ENCODE measurements at places on chromosomes 4 and X.

DNA sequence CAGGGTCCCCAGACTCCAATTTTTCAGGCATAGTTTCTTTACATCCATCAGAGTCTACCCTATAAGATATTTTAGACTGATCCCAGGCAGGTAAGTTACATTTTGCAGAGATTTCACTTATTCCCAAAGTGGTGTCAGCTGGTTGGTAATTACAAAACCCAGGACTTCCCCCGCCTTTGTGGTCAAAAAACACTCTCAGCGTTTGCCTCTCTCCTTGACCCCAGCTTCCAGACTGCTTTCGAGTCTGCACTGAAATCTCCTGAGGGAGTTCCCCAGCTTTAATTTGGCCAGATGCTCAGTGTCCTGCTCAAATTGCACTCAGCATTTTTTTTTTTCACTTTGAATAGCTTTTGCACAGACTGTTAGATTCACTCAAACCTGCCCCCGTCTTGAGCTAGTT is 11.2 kb upstream of the AMOT start:
- DNase-seq, result no peak

GRCh38 chr4:52576961-52577623 is 82.0 kb downstream of the USP46 start:
- DNase-seq, result no peak

- no peak for DNase-seq
These were observed 15.6 kb downstream of the RUFY3 start for GRCh38 chr4:70737409-70737808.

- no peak for DNase-seq
These were observed 94.4 kb downstream of the NPNT start for GRCh38 chr4:105989485-105990242.

- no peak for DNase-seq
These were observed 433.9 kb upstream of the ATOH1 start for GRCh38 chr4:93394545-93395081.

- DNase-seq, result no peak
These were observed 890.7 kb upstream of the INTU start for GRCh38 chr4:126742048-126742447.

- DNase-seq, result no peak
These were observed 59.0 kb downstream of the AFAP1 start for GRCh38 chr4:7880683-7881082.

DNA sequence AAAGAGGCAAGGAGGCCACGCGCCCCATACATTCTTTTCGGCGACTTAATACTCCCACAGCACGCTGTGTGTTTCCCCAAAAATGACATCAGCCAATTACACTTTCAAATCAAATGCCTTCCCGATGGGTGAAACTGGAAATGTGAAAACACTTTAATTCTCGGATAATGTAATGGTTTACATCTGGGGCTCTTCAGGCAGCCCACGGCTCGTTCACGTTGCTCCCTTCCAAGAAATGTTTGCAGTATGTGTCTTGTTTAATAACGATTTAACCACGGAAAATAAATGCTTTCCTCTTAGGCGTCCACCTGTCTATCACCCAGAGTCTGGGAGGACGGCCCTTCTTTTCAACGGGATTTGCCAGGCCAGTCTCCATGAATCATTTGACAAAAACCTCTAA is 272.5 kb downstream of the SHOX start:
- DNase-seq, result no peak

GRCh38 chrX:123617007-123617406 is 115.8 kb downstream of the THOC2 start:
- DNase-seq, result no peak

- no peak for DNase-seq
These were observed 12.1 kb upstream of the NPFFR2 start for GRCh38 chr4:72019688-72020087.

- no peak for DNase-seq
These were observed 14.8 kb downstream of the SOWAHB start for GRCh38 chr4:76883147-76883546.

- DNase-seq, result no peak
These were observed 691.5 kb upstream of the POU3F4 start for GRCh38 chrX:82816562-82816961.

DNA sequence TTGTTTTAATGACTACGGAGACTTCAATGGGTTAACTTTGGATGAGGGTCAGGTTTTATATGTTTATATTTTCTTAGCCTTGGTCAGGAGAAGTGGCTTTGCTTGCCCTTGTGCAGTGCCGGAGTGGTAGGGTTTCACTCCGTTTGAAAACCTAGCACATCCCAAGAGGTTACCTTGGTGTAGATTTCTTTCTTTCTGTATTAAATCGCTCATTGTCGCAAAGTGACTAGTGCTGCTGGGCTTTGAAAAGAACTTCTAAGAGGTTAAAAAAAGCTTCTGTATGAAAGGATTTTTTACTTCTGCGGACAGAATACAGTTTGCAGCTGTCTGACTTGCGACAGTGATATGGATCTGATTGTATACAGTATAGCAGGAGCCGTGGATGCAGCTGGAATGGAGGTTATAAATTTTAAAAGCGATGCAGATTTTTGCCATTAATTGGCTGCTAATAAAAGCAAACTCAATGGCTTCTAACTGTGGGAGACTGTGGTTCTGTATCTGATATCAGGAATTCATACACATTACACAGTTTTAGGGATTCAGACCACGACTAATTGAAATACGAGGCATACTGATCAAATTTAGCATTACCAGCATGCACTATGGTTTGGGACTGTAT is 340.9 kb upstream of the PITX2 start:
- DNase-seq, result no peak

- no peak for DNase-seq
These were observed 12.3 kb downstream of the TLR3 start for GRCh38 chr4:186081202-186081807.

DNA sequence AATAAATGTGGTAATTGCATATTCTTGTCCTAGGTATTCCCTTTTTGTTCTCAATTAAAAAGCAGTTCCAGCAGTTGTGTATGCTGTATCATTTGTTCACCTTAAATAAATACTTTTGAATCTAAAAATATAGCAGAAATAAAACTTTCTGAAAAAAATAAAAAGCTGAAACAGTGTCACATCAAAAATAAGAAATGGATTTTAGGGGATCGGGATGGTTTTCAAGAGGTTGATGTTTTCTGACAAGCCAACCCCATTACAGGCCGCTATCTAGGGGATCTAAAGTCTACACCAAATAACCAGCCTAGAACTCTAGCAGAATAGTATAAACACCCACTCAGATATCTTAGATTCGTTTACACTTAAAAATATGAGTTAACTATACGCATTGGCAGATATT is 95.4 kb upstream of the MAML3 start:
- no peak for DNase-seq

DNA sequence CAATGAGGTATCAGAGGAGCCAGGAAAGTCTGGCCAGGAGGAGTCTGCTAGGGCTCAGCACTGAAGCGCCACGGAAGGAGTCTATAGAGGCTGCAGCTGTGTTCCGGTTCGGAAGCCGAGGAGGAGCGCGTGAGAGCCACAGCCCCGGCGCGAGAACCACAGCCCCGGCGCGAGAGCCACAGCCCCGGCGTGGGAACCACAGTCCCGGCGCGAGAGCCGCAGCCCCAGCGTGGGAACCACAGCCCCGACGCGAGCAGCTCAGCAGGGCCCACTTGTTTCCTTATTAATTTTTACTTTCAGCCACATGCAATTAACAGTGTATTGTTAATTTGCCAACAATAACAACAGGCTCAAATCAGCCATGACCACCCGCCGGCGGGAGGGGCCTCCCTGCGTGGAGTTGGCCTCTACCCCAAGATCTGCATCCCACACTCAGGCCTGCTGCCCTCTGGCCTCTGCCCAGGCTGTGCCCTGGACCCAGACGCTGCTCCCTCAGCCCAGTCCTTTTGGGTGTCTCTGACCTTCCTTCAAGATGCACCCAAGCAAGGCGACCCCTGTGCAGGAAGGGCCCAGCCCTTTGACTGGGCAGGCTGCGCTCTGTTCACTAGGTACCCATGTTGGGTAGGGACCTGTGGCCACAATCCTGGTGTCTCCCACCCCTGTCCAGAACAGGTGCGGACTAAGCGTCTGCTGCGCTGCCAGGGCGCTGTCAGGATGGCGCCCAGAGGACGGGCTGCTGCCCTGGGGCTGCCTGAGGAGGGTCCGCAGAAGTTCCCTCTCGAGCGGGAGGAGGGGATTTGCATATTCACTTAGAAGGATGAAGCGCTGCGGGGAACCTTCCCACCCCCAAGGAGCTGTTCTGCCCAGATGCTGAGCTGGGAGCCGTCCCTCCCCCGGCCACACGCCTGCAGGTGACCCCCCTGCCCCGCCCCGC is 113.8 kb downstream of the ADRA2C start:
- no peak for DNase-seq

DNA sequence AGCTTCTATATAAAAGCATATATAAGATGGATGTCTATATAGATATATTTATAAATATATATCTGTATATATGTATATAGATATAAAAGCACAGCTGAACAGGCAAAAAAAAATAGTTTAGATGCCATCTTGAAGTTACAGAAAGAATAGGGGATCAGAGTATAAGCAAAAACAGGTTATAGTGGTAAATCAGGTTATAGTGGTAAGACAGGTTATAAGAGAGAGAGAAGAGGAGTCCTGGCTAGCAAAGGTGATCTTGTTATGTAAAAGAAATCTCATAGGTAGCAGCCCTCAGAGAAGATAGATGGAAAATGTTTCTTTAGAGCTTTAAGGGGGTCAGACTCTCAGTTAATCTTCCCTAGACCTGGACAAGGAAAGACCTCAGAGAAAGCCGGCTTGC is 1263.1 kb downstream of the PCDH7 start:
- no peak for DNase-seq

- no peak for DNase-seq
These were observed 633.3 kb downstream of the ANKRD50 start for GRCh38 chr4:124079174-124079780.

- peak; percentile 45 for DNase-seq
These were observed 691 bp upstream of the USP46 start for GRCh38 chr4:52659722-52660261.

GRCh38 chr4:142201041-142201440 is 564.7 kb downstream of the IL15 start:
- no peak for DNase-seq

- DNase-seq, result no peak
These were observed 9.0 kb upstream of the IGFBP7 start for GRCh38 chr4:57119054-57119651.

GRCh38 chrX:118420462-118420861 is 74.6 kb downstream of the WDR44 start:
- DNase-seq, result no peak

DNA sequence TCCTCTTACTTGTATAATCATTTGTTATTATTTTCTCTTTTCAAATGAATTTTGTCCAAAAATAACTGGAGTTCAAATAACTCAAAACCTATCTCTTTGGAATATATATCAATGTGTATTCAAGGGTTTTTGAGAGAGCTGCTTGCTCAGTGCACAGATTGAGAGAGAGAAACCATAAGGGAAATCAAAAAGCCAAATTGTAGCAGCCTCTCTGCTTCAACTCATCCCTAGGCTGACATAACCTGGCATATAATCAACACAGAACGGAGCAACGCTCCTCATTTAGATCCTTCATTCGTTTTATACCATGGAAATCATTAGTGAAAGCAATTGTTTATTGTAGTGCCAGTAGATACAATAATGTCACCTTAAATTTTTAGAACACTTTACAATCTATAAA is 1.8 kb upstream of the GPM6A start:
- no peak for DNase-seq

GRCh38 chrX:39406799-39407198 is 605.5 kb downstream of the MID1IP1 start:
- DNase-seq, result no peak

GRCh38 chr4:147581606-147582350 is 35.4 kb upstream of the TMEM184C start:
- no peak for DNase-seq

DNA sequence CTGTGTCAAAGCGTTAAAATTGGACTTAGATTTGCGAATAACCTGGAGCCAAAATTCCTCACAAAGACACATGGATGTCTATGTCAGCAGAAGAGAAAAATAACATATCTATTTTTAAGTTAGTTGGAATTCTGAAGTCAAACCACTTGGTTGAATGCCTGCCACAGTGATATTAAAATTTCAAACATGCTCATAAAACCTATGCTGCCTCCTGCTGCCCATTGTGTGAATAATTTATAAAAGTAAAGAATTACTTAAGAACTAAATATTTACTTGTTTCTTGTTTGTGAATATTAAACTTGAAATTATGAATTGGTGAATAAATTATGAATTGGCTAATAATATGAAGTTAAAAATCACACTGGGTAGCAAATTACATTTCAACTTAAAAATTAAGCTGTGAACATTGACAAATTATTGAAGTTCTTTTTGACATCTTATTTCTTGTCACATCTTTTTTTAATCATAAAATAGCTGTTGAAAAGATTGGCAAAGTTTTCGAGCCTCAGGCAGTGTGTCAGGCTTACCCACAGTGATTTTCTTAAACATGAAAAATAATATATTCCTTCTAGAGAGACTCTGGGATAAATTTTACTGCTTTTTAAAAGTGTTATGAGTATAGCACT is 35.4 kb downstream of the FABP2 start:
- no peak for DNase-seq

Data from SHP77 (cell line).